ENCODE measurements at places on chromosomes 7 and 10.

- DNase-seq, result no peak
Observed at GRCh38 chr10:1776127-1776662, 38.9 kb upstream of the ADARB2 start.

DNA sequence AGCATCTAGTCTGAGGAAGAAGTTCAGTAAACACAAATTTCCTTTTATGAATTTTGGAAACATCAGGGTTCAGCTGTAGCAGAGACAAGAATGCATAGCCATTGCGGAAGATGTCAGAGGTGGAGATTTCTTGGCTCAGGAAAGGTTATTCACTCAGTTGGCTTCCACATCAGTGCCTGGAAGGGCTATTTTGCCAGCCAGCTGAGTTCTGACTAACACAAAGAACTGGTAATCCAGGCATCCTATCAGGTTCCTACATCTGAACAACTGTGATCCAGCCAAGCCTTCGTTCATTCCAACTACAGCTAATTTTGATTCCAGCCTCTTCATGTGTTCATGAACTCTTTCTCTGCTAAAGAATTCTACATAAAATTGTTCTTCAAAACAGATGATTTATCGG is 965.6 kb downstream of the XPNPEP1 start:
- DNase-seq, result no peak

DNA sequence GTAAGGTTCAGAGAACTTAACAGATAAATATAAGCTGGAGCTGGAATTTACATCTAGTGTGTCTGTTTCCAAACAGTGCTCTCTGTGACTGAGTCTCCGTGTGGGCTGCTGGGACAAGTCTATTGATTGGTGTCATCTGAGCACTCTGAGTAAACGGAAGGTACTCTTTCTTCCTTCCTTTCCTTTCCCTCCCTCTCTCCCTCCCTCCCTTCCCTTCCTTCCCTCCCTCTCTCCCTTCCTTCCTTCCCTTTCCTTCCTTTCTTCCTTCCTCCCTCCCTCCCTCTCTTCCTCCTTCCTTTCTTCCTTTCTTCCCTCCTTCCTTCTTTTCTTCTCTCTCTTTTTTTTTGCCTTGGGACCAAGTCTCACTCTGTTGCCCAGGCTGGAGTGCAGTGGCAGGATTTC is 61.8 kb downstream of the ANKRD61 start:
- DNase-seq, result no peak

GRCh38 chr7:86939197-86939814 is 120.1 kb downstream of the ELAPOR2 start:
- DNase-seq, result no peak

GRCh38 chr7:94600267-94600666 is 55.7 kb downstream of the SGCE start:
- no peak for DNase-seq

DNA sequence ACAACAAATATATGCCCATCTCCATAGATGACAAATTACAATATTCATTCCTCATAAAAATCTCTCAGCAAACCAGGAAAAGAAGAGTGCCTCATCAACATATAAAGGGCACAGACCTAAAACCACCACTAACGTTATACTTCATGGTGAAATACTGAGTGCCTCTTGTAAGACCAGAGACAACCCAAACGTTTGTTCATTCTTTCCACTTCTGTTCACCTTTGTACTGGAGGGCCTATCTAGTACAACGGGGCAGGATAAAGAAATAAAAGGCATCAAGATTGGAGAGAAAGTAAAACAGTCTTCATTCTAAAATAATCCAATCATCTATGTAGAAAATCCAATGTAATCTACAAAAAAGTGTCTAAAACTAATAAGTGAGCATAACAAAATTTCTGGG is 79.1 kb downstream of the LARP4B start:
- no peak for DNase-seq

DNA sequence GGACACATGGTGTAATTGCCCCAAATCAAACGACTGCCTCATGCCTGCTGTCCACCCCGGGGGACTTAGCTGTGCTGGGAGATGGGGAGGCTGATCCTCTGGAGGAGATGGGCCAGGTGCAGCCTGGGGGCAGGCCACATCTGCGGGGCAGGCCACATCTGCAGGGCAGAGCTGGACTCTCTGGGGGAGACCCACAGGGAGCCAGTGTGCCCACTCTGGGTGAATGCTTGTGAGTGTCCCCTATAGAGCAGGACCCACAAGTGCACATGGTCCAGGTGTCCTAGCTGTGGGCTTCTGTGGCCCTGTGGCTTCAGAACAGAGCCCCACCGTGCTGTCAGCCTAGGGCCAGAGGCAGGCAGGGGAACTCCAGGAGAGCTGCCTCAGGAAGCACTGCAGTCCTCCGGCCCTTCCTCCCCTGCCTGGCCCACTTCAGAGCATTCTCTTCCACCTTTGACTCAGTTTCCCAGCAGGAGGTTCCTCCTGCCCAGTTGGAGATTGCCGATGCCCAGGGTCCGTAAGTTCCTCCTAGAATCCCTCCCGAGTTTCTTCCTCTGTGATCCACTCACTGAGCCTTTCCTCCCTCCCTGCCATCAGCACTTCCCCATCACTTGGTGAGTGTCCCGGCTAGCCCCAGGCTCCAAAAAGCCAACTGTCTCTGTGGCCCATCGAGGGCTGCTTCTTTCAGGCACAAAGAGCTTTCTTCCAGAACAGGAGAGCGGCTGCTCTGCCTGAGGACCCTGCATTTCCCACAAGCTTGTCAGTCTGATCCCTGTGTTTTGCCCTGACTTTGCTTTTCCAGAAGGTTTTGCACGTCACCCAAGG is 50.3 kb downstream of the ADCYAP1R1 start:
- DNase-seq, result no peak

GRCh38 chr7:47336472-47337425 is 245.2 kb downstream of the TNS3 start:
- DNase-seq, result no peak

DNA sequence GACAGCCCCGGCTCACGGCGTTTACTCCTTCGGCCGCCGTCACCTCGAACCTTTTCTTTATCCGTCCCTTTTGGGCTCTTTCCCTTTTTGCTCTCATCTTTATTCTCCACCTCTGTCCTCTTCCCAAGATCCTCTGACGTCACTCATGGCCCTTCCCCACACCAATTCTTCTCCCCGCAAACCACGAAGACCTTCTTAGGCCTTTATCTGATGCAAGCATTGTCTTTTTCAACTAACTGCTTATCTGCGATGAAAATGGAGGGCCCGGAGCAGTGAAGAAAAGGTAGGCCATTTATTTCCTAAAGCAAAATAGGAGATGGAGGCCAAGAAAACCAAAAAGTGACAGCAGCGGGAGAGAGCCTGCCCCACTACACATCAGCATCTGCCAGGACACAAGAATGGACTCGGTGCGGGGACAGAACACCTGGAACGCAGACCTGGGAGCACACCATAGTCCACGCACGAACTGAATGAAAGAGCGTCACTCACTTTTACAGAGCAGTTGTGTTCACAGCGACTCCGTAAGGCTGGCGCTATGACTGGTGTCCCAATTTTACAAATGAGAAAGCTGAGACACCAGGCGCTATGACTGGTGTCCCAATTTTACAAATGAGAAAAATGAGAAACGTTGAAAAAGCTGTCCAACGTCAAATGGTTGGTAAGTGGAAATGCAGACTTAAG is 45.3 kb downstream of the ZNF777 start:
- no peak for DNase-seq

DNA sequence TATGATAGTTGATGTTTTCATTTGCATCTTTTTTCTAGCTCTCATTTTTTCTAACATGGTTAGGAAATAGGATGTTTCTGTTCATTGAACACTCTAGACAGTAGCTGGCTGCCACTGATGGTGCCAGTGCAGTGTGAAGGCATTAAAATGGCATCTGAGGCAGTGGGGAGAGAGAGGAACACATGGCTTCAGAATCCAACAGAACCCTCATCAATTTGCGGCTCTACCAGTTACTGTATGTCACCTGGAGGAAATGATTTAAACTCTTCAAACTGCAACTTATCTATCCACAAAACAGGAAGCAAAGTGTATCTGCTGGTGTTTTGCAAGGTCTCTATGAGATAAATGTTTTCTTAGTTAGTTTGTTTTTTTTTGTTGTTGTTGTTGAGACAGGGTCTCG is 305.2 kb upstream of the PRKCQ start:
- no peak for DNase-seq

- no peak for DNase-seq
Observed at GRCh38 chr7:28029051-28029450, 151.5 kb downstream of the JAZF1 start.

GRCh38 chr7:120794106-120794729 is 63.7 kb downstream of the TSPAN12 start:
- no peak for DNase-seq

- no peak for DNase-seq
Observed at GRCh38 chr10:98262571-98262970, 5.4 kb downstream of the LOXL4 start.

- no peak for DNase-seq
Observed at GRCh38 chr7:607938-608337, 88.3 kb upstream of the PDGFA start.

DNA sequence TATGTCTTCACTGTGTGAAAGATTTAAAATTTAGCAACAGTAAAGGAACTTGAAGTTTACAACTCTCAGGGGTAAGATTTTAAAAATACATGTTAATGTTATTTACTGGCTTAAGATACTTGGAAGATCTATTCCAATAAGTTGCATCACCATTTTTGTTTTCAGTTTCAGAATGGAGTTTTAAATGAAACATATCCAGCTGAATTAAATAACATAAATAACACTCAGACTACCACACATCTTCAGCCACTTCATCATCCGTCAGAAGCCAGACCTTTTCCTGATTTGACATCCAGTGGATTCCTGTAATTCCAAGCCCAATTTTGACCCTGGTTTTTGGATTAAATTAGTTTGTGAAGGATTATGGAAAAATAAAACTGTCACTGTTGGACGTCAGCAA is 44.3 kb downstream of the AHR start:
- DNase-seq, result no peak

DNA sequence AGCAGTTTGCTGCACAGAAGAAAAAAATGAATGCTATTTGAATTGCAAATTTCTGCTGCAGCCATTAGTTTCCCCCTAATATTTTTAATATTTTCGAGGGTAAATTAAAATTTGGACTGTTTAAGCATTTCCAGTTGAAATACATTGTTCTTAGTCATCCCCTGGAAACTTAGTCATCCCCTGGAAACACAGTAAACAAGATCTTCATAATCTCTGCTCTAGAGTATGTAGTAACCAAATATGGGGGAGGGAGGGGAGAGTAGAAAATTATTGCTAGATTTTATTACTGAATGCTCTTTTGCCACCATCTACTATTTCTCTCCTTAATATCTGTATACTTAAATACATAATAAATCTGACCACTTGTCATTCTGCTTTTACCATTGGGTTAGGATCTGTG is 1053.3 kb downstream of the SORCS1 start:
- no peak for DNase-seq

DNA sequence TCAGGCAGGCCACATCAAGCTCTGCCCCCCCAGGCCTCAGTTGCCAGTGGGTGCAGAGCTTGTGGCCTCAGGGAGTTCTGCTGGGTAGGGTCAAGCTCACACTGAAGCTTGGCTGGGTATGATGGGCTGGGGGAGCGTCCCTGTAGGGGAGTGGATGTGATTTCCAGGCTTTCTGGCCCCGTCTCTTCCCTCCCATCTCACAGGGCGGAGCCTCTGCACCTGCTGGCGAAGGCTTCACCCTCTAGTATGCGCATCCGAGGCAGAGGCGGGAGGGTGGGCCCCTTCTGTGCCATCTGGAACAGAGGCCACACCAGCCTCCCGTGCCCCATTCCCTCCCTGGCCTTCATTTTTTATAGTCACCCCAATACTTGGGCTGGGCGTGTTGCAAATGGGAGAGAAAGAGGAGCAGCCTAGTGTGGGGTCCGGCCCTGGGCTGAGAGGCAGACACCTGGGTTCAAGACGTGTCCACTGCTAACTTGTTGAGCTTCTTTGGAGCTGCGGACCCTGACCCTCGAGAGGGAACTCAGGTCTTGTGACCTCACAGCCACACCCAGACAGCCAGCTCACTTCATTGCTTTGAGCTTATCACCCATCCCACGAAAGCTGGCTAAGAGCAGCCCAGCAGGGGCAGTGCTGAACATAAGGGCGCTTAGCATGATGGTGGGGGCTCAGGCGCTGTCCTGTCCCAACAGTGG is 2.3 kb downstream of the AQP1 start:
- DNase-seq, result no peak

GRCh38 chr7:26419198-26419597 is 127.5 kb downstream of the SNX10 start:
- no peak for DNase-seq

- DNase-seq, result no peak
Observed at GRCh38 chr10:78337016-78337415, 303.4 kb downstream of the RPS24 start.

- no peak for DNase-seq
Observed at GRCh38 chr10:43591303-43591904, 14.8 kb upstream of the ZNF485 start.

DNA sequence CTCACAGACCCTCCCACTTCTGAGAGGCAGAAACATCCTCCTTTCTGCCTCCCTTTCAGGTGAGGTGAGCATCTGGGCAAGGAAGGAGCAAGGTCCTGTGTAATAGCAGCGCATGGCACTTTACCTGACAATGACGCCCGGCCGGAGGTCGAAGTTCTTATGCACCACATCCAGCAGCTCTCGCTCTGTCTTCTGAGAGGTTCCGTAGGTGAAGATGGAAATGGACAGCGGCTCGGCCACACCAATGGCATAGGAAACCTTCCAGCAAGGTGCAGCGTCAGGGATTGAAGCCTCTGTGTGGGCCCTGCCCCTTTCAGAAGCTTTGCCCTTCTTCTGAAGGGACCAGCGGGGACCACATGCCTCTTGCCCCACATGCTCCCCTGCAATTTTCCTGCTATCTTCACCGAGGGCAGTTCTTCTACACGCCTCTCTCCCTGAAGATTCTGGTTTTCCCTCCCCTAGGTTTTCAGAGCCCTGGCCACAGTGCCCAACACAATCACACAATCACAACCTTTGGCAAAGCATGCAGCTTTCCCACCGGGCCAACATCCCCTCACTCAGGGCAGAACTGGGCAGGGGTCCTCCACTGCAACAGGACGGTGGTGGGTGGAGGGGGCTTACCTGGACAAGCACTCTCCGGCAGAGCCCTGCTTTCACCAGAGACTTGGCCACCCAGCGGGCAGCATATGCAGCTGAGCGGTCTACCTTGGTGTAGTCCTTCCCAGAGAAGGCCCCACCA is 14.9 kb downstream of the MAT1A start:
- DNase-seq, result no peak

DNA sequence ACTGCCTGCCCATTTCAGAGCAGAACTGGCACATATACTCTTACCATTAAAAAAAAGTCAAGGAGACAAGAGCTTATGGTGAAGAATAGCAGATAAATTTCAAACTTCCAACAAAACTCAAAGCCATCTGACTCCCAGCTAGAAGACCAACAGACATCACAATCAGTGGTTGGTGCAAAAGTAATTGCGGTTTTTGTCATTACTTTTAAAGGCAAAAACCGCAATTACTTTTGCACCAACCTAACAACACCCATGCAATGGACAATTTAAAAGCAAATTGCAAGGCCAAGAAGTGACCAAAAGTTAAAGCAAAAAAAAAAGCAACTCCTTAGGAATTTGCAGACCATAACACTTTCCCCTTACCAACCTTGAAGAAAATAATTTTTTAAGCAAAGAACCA is 18.8 kb downstream of the GLI3 start:
- no peak for DNase-seq

Data from stimulated activated CD4-positive, alpha-beta T cell treated with anti-CD3 and anti-CD28 coated beads, TNF-alpha, amount 100 ng/mL, for 4 hours (primary cell).